ENCODE measurements at places on chromosomes 1 and 21.

DNA sequence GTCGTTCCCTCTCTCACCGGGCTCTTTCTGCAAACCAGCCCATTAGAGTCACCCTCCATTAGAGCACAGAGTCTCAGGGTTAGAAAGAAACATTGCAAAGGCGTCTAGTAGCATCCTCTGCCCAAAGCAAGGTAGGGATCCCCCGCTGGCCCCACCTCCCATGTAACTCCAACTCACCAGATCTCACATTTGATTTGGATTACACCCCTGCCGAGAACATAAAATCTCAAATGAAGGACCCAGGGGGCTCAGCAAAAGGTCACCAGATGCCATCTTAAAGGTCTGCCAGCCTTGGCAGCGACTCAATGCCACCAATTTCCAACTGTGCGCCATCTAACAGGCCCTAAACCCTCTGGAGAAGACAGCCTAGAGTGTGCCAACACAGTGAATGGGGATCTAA, 14.1 kb downstream of the C1orf87 start:
- no peak for DNase-seq

DNA sequence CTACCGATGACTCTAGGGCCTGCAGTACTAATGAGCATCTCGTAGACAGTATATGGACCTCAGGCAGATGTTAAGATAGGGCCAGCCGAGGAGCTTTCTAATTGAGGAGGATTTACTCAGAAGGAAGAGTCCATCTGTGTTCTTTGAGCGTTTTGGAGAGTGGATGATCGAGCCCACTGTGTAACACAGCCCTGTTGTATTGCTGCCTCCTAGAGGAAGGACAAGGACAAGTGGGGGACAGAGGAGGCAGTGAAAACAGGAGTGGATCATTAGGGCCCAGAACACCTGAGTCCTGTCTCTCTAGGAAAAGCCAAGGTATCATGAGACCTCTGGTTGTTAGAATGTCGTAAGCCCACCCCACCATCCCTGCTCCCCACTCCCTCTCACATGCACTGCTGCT, 62.9 kb downstream of the TBX19 start:
- no peak for DNase-seq

- DNase-seq = no peak
These were observed 47.9 kb upstream of the PRKACB start for GRCh38 chr1:84096176-84096575.

GRCh38 chr1:234851450-234852438, 241.8 kb upstream of the IRF2BP2 start:
- no peak for DNase-seq

GRCh38 chr1:246332078-246332477, 175.0 kb downstream of the SMYD3 start:
- no peak for DNase-seq

DNA sequence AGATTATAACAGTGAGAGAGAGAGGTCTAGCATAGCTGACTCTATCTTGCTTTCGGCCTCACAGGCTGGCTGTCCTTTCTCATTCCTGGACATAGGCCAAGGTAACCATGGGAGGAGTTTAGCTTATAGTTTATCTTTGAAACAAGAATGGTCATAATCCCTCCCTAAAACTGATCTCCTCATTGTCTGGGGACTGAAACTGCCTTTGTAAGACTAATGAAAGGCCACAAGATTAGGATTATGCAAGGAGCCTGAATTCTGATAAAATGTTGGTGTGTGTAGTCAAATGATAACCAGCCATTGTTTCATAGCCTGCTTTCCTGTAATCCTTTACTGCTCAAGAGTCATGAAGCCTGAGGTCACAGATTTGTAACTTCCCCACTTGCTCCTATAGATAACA, 131.9 kb upstream of the LYPLAL1 start:
- DNase-seq = no peak

DNA sequence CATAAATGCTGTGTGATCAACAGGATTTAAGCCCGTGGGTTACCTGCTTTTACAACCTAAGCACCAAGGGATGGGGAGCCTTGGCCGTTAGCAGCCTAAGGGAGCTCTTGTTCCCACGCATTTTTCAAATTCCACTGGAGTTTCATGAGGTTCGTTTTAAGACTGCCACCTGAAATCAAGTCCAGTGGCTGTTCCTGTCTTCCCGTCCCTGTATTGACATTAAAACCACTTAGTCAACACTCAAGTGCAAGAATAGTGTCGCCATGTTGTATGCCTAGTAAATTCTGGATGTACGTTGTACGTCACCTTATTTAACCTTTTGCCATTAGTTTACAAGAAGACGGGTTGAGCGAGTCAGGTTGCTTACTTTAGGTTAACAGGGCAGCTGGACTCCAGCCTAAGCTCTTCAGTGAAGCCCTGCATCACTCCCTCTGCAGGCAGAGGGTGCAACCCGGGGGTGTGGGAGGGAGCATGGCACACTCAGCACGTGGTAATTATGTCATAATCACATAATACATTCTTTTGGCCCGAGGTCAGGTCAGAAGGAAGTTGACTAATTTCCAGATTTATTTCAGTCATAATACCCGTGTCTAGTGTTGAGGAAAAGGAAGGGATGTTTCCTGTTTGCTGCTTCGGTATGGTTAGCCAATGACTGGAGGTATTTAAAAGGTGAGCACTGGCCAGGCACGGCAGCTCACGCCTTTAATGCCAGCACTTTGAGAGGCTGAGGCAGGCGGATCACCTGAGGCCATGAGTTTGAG, 42.5 kb downstream of the CNST start:
- DNase-seq = no peak

GRCh38 chr1:39507230-39507928, 15.9 kb downstream of the BMP8A start:
- no peak for DNase-seq

- DNase-seq = no peak
These were observed 379.2 kb upstream of the ADAMTS5 start for GRCh38 chr21:27346041-27346448.

DNA sequence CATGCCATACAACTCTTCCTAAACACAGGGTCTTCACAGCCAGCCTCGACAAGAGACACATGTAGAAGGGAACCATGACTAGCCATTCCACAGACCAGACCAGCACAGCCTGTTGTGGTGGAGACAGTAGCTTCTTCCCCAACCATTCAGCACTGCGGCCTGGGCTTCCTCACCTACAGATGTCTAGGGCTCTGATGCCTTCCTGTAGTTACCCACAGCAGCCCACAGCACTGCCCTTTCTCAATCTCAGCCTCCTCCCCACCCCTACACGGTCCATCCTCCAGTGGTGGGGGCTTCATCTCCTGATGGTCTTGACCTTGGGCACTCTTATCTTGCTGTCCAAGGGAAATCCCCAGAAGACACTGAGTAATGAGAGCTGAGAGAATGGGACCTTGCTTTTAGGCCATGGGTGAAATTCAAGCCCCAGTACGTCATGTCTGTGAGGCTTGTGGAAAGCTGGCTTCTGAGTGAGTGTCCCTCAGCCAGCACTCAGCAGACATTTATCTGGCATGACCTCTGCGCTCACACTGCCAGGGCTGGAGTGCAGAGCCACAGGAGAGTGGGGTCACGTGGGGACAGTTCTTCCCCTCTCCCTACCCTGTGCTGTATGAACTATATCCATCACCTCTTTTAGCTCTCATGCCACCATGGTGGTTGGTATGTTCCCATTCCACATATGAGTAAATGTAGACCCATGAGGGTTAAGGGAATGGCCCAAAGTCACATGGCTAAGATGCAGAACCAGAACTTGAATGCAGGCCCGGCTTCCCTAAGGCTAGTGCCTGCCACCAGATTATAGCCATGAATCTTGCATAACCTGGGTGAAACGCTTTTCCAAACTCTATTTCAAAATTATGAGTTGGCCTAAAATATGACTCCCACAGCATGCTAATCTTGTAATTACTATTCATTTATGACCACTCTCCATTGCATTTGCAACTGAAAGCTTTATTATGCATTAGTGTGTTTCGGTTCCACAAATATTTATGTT, 104.7 kb downstream of the HIVEP3 start:
- DNase-seq = no peak

- DNase-seq = no peak
These were observed 26.2 kb downstream of the ITPKB start for GRCh38 chr1:226712742-226713419.

DNA sequence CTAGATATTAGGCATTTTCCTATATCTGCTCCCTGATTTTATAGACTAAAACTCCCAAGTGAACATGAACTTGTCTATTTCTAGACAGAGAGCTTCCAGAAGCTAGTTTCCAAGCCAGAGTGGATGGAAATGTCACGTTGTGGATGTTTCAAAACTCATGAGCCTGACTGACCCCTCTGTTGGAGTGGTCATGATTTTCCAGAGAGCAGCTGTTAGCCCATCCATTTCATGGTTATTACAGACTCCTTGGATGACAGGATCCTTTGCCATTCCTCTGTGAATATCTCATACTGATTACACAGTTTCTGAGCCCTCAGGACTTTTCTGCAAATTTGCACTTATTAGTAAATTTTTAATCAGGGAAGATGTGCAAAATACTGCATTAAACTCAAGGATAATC, 76.8 kb upstream of the ATF3 start:
- DNase-seq = no peak

DNA sequence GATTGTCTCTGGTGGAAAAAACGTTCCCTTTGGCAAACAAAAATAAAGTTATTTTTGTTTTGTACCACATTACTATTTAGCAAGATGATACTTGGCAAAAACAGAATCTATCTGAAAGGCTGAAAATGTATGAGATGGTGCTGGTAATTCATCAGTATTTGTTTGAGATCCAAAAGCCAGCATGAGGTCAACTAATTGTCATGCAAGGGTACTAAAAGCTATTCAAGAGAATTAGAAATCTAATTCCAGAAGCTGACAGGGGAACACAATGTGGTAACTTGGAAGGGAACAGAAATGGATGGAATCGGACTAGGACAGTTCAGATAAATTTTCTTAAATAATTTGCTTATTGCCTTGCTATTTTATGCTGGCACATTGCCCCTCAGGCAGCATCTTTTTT, 263.8 kb downstream of the KCNT2 start:
- no peak for DNase-seq

DNA sequence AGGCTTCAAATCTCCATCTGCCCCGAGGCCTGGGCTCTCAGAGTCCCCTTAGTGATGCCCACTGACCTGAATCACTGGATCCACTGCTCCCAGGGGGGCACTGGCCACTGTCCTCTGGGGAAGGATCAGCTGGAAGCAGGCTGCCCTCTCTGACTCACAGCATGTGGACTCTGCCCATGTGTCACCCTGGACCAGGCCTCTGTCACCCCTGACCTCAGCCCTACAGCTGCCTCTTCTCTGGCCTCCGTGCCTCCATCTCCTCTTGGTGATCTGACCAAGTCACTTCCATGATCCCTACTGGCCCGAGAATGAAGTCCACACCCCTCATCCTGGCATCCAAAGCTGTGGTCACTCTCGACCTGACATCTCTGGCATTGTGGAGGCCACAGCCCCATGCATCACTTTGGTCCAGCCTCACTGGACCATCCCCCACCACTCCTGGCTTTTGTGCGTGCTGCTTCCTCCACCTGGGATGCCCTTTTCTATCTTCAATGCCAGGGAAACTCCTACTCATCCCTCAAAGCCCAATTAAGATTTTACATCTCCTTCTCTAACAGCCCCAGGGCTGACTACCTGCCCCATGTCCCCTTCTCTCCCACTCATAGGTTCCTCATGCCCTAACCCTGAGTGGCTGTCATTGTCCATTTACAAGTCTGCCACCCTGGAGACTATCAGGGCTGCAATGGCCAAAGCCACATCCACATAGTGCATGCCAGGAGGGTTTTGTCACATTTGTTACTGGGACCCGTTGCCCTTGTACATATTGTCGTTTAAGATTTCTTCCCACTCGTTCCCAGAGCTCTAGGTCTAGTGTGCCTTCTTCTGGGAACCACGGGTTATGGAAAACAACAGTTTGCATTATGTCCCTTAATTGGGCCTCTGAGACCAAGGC, 685.0 kb downstream of the MATN1 start:
- no peak for DNase-seq

- DNase-seq = no peak
These were observed 46.6 kb downstream of the WLS start for GRCh38 chr1:68185743-68186142.
